ENCODE measurements at places on chromosomes 4 and X.

DNA sequence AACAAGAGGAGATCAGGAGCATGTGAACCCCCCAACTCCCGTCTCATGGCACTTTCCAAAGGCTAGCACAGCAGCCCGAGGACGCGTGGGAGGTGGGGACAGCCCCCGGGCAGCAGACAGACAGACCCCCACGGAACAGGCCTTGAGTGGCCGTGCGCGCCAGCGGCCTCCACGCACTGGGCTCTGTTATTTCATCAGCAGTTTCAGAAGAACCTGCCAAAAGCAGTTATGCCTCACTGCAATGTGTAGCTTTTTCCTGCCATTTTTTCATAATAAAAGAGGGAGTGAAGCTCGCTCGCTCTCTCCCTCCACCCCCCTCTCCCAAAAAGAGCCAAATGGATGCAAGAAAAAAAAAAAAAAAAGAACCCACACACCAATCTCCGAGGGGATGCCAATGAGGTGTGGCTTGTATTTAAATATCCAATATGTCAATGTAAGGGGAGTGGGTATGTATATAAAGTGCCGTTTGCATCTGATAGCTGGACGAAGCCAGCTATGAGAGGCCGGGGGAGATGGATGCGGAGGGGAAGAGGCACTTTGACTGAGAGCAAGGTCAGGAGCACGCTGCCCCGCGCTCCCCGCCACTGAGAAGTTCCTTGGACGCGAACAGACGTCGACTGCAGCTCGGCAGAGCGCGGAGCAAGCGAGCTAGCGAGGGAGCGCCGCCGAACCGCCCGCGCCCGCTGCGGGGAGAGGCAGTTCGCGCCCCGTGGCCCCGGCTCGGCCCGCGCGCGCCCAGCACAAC is at the start of gene FGF16:
FGF16 (plus strand) TSS at position 482 of the 745 bp plus-strand sequence. CDS start 286 bp downstream, outside the sequence.
- DNase-seq: no peak

- peak; percentile 37 for DNase-seq
Measured at GRCh38 chr4:136934601-136935000, 597.7 kb downstream of the PCDH18 start.

DNA sequence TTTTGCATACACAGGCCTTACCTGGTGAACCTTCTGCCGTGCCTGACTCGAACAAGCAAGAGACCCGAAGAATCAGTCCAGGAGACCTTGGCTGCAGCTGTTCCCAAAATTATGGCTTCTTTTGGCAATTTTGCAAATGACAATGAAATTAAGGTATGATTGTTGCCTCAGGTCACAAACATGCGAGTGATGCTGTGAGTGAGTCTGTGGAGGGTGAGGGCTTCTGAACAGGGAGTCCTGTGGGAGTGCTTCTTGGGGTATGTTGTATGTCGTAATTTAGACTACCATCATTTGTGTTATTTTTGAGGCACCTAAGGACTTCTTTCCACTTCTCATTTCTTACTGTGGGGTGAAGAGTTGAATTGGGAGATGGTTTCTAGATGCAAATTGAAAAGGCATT is 32.8 kb downstream of the HTT start:
- no peak for DNase-seq

GRCh38 chr4:109465069-109465468 is 31.5 kb downstream of the SEC24B start:
- no peak for DNase-seq

- DNase-seq: no peak
Measured at GRCh38 chr4:182848685-182849084, 68.5 kb downstream of the DCTD start.

DNA sequence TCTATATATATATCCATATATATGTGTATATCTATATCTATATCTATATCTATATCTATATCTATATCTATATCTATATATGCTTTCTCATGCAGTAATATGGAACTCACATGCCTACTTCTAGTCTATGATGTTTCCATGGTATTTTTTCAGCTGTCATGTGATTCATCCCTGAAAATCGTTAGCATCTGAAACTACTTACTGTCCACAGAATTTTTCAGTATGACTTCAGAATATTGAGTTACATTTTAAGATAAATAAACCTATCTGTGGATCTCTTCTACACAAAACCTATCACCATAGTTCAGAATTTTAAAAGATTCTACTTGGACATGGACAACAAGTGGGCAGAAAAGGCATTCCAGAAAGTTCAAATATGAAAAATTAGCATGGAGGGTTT is 855.1 kb upstream of the INTU start:
- no peak for DNase-seq

GRCh38 chrX:40171513-40172400 is 74.0 kb upstream of the BCOR start:
- DNase-seq: no peak

- no peak for DNase-seq
Measured at GRCh38 chrX:70034646-70035045, 15.1 kb downstream of the AWAT2 start.

DNA sequence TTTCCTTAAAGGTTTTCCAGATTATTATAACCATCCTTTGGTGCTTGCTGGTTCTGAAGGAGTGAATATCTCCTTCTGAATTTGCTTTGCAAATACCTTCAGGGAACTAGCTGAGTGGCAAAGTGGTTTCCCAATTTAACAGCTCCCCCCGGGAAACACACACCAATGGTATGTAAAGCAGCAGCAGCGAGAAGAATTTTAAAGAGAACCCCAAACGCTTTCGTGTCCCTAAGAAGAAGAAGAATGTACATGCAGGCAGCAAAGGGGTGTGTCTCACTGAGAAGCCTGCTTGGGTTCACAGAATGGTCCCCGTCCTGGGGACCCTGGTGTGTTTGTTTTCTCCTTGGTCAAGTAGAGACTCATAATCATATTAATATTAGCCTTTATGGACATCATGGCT is 4.2 kb upstream of the AKAP17A start:
- no peak for DNase-seq

DNA sequence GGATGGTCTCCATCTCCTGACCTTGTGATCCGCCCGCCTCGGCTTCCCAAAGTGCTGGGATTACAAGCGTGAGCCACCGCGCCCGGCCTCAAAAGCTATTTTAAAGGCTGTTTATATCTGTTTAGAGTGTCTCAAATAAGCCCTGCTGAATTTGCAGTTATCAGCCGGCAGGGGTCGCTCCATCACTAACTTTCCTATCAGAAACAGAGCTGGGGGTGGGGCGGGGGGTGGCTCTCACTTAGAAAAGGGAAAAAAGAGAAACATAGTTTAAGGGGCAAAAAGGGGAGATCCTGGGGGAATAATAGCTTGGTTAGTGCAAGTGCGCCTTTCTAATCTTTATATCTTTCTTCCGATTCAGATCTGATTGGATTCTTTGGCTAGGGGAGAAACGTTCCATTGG is 450.7 kb downstream of the UBE2NL start:
- DNase-seq: no peak

- DNase-seq: no peak
Measured at GRCh38 chr4:159158083-159158617, 55.3 kb downstream of the RAPGEF2 start.

DNA sequence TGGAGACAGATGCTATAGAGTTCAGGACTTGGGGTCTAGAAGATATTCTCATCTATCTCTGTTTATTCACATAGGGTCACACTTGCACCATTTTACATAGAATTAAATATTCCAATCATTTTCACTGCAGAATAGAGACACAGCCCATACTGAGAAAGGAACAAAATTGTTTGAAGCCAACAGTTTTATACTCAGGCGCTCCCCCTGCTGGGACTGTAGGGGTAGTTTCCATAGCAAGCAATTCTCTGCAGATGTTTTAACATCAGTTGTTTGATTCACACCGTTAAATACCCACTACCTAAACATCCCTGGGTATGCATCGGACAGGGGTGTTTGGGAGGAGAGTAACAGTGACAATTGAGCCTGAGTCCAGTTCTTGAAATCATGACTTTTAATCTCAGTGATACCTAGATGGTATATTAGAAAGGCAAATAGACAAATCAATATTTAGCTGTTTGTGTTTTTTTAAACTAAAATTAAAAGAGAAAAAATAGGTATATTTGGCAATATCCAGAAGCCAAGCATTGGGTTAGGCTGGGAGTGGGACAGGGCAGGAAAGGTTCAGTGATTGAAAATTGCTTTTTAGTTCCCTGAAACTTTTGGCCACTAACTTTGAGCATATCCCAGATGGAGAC is 33.8 kb downstream of the LONRF3 start:
- peak; percentile 0 for DNase-seq

GRCh38 chrX:24526616-24527015 is 61.5 kb downstream of the PDK3 start:
- no peak for DNase-seq

DNA sequence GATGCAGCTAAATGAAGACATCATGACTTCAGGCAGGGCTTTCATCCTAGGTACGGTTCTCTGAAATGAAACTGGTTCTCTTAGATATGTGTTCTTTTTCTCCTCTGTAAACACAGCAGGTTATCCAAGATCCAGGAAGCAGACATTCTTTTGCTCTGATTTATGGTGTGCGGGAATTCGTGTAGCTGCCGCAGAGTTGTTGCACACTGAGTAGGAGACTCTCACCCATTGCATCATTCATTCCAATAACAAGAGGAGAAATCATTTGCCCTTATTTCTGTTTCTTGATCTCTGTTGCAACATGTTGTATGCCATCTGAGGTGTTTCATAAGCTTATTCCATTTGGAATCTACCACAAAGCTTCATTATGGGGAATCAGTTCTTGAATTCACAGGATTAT is 133.6 kb upstream of the VCX2 start:
- no peak for DNase-seq

GRCh38 chr4:175633310-175633709 is 178.8 kb downstream of the GPM6A start:
- no peak for DNase-seq

DNA sequence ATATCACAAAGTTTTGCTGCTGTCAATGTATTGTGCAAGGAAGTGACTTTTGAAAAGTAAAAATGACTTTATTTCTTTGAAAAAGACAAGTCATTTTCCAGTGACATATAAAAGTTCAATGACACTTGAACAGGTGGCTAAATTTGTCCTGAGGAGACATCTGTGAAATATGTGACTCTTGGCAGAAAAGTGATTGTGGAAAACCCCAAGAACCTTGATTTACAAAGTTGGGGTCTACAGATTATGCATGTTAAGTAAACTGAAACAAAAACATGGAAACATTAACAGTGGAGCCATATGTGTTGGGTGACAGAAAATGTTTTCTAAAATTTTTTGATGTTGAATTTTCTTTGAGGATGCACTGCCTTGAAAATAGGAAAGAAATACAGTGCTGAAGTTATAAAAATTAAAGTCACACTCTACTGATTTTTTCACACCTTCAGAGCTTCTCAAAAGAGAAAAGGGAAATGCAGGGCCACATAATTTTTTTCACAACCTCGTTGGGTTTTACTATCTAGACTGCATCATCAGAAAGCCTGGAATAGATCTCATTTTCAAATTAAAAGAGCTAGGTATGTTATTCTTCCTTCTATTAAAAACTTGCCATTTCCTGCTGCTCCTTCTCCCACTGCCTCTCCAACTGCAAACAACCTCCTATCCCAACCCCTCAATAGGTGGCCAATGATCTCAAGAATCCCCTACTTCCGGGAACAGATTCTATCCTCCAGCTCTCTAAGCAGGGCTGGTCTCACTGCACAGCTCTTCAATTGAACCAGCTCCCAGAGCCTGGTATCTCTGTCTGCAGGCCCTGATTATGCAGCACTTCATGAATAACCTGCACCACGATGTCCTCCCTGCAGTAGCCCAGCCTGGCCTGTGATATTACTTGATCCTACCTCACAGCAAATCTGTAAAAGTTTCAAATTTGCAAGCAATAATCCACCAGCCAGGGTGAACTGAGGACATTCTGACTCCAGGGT is 570.8 kb upstream of the CPEB2 start:
- DNase-seq: no peak

DNA sequence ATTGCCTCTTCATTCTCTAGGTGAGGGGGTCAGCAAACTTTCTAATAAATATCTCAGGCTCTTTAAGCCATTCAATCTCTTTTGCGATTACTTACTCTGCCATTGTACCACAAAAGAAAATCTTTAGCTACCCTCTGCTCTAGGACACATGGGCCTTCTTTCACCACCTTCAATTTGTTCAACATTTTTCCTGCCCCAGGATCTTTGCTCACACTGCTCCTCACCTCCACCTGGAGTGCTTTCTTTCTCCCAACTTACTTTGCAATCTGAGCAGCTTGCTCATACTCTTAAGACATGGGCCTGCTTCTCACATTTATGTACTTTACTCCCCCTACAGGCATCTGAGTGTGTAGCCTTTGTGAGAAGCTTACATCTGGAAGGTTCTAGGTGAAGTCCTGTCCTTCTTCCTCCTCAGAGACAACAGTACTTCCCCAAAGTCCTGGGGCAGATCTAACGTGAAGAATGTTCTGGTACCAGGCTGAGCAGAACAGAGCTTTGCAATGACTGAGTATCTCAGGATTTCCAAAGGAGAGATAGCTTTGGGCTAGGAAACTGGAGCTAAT is 55.0 kb upstream of the PRDM5 start:
- no peak for DNase-seq

DNA sequence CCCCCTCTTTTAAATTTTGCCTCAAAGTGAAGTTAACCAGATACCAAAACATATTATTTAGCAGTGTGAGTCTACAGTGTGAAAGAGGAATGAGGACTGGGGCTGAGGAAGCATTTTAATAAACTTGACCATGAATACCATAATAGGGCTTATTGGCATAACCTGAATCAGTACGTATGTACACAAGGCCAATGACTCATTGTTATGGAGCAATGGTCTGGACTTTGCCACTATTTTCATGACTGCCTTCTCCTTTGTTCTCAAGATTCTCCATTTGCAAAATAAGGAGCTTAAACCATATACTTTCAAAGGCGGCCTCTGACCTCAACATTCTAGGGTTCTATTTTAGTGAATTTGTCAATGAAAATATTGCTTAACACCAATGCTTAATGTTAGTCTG is 102.8 kb upstream of the OR13H1 start:
- DNase-seq: no peak

GRCh38 chr4:138867404-138867803 is 148.2 kb upstream of the NOCT start:
- no peak for DNase-seq

DNA sequence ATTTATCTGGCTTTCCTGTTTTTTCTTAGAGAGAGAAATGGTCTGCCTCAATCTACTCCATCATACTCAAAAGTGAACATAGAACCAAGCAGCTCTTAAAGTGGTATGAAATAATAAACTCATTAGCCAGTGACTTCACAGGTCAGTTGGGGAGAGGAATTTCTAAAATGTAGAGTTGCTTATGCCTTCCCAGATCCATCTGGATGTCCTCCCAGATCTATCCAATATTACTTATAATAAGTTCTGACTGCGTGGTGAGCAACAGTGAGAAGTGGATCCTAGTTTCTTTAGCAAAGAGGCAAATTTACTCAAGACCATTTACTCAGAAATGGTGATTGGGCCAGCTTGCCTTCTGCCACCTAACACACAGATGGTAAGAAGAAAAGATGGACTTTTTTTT is 748.0 kb downstream of the PCDH18 start:
- DNase-seq: no peak

DNA sequence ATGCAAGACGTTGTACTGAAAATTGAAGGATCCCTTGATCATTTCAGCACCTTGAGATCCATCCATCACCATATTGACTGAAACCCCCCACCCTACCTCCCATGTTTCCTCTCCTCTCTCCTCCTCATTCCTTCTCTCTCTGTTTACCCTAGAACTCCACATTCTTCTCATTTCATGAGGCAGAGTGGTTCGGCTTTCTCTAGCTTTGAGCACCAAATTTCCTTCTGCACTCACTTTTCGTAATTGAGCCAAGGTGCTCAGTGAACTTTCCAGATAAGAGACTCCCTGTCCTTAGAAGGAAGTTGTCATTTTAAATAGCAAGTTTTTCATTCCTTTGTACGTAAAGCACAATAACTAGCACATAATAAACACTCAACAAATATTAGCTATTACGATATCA is 108.3 kb upstream of the SLC34A2 start:
- no peak for DNase-seq
